ENCODE measurements at places on chromosomes 3 and 15. TPM values are rescaled to one million over a fixed set of nuclear protein-coding genes. Genes with fewer than 3 reads are reported as not detected.

DNA sequence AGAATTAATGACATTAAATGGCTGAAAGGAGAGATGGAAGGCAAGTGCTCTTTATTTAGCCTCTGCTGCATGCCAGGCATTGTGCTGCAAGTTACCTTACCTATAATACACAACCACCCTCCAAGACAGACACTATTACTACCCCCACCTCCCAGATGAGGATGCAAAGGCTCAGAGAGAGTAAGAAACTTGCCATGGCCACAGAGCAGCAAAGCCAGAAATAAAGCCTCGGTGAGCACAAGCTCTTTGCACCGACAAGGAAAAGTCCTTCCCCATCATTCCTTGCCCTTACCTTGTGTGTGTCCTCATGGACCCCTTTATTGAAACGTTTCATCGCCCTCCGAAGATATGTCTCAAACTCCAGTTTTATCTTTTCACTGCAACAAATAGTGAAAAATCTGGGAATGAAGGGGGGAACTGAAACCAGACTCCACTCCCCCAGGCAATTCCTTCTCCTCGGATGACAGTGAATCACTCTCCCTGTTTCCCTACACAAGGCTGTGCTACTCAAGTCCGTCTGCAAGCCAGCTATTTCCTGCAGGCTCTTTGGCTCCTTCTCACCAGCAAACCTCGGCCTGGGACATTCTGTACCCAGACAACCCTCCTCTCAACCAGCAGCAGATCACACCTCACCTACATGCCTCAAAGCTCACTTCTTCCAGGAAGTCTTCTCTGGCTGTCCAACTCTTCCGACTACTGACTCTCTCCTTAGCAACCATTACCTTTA is 11.4 kb downstream of the XPC start:
- H3K27me3 ChIP-seq = no peaks in the 10 kb centered on the region
- peaks cover 88% of the 10 kb centered on the region for H3K36me3 ChIP-seq
- no peak overlapping the region for H3K27ac ChIP-seq
- no peak for DNase-seq
- no peak overlapping the region for H3K4me3 ChIP-seq
- H3K4me1 ChIP-seq = no peaks in the 10 kb centered on the region

TNFAIP8L3 gene
- 1.3 TPM for total RNA-seq

SPINT1 gene
- 1.2 TPM for total RNA-seq

HRH1 gene
- 1.3 TPM for total RNA-seq

DNA sequence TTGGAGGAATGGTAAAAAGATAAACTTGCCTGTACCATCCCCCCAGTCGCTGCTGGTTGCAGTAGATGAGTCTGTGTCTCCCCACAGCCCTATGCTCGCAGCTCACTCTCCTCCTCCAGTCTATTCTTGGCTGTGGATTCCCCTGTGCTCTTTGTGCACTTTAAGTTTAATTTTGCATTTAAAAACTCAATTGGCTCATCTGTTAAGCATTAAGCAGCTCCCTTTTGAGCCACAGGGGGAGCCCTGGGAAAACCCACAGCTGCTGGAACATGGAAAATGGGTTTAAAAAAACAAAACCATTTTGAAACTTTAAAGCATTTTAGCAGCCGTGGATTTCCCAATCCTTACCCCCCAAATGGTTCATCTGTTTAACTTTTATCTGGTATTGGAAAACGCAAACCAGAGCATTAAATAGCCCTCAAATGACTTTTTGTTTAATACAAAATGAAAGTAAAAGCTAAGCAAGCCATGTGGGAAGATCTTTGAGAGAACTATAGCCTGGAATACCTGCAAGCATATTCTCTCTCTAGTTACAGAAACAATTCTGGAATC is 536.9 kb downstream of the ZIC1 start:
- peak overlapping the region; percentile 44 for H3K27ac ChIP-seq
- H3K36me3 ChIP-seq = no peaks in the 10 kb centered on the region
- H3K4me1 ChIP-seq = peaks cover 3% of the 10 kb centered on the region
- no peaks in the 10 kb centered on the region for H3K27me3 ChIP-seq
- peak overlapping the region; percentile 26 for H3K4me3 ChIP-seq

DNA sequence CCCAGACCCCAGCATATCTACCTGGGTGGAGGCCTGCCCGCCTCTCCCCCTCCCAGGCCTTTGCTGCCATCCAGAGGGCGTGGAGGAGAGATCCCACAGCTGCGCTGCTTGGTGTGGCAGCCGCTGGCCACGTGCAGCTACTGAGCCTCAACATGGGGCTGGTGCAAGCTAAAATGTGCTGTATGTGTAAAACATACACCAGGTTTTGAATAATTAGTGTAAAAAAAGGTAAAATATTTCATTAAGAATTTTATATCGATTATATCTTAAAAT is 95.8 kb downstream of the SEC22A start:
- H3K4me1 ChIP-seq = no peaks in the 10 kb centered on the region
- no peaks in the 10 kb centered on the region for H3K27me3 ChIP-seq
- H3K4me3 ChIP-seq = no peak overlapping the region
- no peaks in the 10 kb centered on the region for H3K36me3 ChIP-seq
- no peak overlapping the region for H3K27ac ChIP-seq

DNA sequence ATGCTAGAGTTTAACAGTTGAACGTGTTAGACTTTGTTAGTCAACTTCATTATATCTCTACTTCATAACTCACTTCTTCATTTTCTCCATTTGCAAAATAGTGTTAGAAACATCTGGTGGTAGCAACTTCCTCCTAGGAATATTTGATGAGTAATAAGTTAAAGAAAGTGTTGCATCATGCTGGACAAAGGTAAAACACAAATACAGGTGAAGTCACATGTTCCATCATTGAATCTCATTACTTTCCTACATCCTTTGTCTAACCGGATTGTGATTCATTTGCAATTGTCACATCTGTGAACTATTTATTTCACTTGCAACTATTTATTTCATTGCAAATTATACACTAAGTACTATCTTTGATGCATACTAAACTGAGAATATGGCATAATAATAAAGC is 186.5 kb downstream of the TUSC7 start:
- H3K36me3 ChIP-seq = no peaks in the 10 kb centered on the region
- no peak overlapping the region for H3K27ac ChIP-seq
- no peak overlapping the region for H3K4me3 ChIP-seq
- no peak for DNase-seq
- no peaks in the 10 kb centered on the region for H3K4me1 ChIP-seq
- no peaks in the 10 kb centered on the region for H3K27me3 ChIP-seq

DNA sequence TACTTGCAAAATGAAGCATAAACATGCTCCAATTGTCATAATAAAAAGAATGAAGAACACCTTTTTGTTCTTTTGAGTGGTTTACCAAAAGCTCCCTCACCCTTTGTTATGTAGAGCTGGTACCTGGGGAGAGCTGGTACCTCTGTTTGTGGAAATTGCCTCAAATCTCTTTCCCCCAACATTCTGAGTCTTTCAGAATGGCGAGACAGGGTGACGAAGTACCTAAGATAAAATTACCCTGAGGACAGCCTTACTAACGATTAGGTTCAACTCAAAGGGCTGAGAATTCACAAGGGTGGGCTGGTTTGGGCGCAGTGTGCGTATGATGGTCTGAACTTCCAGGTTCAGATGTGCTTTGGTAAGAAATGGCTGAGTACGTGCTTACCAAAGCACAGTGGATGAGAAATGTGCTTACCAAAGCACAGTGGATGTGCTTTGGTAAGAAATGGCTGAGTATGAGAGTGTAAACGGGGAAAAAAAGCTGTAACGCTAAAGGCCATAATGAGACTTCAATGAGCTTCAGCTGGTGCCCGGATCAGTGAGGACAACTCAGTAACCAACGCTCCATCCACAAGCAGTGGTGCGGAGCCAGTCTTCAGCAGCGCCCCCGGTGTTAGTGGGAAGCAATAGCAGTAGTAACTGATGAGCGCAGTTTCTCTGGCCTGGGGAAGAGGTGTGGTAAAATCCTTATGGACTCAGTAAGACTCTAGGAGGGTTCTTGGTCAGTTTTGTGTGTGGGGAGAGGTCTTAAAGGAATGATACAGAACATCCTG is 72.3 kb upstream of the LRIG1 start:
- H3K4me3 ChIP-seq = no peak overlapping the region
- H3K27ac ChIP-seq = no peak overlapping the region
- no peaks in the 10 kb centered on the region for H3K4me1 ChIP-seq

- H3K4me1 ChIP-seq = peaks cover 7% of the 10 kb centered on the region
- no peaks in the 10 kb centered on the region for H3K36me3 ChIP-seq
- H3K27me3 ChIP-seq = no peaks in the 10 kb centered on the region
- H3K4me3 ChIP-seq = no peak overlapping the region
- no peak overlapping the region for H3K27ac ChIP-seq
Measured at GRCh38 chr15:29668120-29668602, 154.1 kb downstream of the TJP1 start.

IQGAP1 gene
- total RNA-seq = 50.1 TPM

DNA sequence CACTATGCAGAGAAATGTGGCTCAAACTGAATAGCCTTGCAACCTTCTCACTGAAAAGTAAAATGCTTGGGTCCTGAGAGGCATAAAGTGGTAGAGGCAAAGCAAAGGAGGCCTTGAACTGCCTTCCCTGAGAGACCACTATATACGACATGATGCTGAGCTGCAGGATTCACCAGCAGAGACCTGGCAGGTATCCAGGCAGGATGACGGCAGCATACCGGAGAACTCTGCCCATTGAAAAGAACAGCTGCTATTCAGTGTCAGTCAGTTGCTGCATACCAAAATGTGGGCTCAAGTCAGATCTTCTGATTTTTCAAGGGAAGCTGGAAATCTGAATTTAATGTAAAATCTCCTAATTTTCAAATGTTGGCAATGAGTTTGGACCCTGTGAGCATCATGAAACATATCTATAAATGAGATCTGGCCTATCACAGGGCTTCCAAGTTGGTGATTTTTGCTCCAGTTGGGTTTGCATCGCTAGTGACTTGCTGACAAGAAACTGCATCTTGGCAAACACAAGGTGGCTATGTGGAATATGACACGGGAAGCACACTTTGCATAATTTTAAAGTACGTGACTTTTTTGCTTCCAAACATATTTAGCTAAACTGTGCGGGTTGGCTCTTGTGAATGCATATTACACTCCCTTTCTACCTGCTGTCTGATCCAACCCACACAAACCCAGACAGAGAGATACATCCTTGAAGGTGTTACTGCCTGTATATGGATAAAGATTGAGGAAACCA is 529.0 kb downstream of the AGBL1 start:
- no peaks in the 10 kb centered on the region for H3K27me3 ChIP-seq
- no peaks in the 10 kb centered on the region for H3K4me1 ChIP-seq
- no peaks in the 10 kb centered on the region for H3K36me3 ChIP-seq
- DNase-seq = no peak
- no peak overlapping the region for H3K4me3 ChIP-seq
- H3K27ac ChIP-seq = no peak overlapping the region

TM6SF1 gene
- total RNA-seq = 2.1 TPM

DNA sequence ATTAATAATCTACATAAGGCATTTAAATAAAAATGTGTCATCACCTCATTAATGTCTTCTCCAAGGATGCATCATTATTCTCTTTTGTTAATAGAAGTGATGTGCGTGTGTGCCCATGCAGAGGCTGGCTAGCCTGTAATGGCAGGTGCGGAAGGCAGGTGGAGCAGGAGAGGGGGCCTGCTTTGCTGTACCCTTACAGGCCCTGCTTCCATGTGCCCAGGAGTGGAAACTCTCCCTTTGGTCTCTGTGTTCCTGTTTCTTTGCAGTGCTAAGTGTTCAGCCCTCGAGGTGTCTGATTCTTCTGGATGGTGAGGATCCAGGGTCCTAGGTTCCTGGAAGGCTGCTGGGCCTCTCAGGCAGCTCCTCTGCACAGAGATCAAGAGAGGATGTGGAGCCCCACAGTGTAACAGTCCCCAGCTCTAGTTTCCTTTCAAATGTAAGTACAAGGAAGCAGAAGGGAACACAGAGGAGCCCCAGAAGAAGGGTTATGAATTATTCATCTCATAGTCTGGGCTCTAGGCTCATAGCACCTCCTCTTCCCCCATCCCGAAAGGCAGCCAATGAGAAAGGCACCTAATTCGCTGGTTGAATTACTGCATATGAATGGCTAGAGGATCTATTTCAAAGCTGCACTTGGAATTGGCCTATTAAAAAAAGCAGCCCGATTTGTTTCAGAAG is 39.2 kb upstream of the AGBL1 start:
- no peaks in the 10 kb centered on the region for H3K4me1 ChIP-seq
- DNase-seq = no peak
- H3K27me3 ChIP-seq = no peaks in the 10 kb centered on the region

SETD2 gene
- 37.6 TPM for total RNA-seq

HIGD1A gene
- total RNA-seq = 117 TPM

DNA sequence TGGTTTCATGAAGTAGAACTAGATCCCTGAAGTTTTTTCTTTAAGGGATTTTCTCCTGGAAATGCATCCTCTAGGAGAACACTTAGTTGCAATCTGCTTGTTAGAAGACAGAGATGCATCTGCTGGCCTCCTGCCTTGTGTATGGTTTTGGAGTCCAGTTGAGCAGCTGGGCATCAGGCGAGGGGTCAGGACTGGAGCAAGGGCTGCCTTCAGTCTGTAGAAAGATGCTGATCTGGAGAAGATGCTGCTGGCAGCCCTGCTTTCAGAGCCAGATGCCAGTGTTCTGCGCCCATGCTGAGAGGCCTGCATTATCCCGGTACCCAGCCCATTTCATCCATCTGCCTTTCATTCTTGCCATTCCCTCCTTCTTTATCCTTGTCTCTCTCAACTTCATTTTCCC is 77.4 kb downstream of the CHCHD6 start:
- no peak for DNase-seq
- H3K36me3 ChIP-seq = no peaks in the 10 kb centered on the region
- no peak overlapping the region for H3K27ac ChIP-seq
- H3K4me3 ChIP-seq = no peak overlapping the region
- no peaks in the 10 kb centered on the region for H3K27me3 ChIP-seq

GRCh38 chr15:41941644-41942415 is 30.5 kb downstream of the EHD4 start:
- H3K36me3 ChIP-seq = peaks cover 16% of the 10 kb centered on the region
- H3K4me1 ChIP-seq = no peaks in the 10 kb centered on the region
- no peak overlapping the region for H3K4me3 ChIP-seq
- no peaks in the 10 kb centered on the region for H3K27me3 ChIP-seq
- no peak for DNase-seq
- no peak overlapping the region for H3K27ac ChIP-seq

ANKUB1 gene
- total RNA-seq = not detected

TMED3 gene
- 12.0 TPM for total RNA-seq

DNA sequence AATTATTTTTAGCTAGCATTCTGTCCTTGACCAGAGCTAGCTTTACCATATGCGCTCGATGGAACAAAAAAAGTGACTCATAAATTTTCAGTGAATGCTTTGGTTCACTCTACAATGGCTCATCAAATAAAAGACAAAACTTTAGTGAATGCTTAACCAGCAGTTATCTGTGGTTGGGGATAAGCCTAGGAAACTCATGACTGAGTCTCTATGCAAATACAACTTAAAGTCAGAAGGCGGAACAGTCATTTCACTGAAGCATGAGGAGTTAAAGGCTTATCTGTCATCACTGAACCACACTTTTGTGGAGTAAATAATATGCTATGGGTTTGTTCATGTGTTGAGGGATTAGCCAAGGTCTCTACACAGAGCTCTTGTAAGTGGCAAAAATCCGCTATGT is 308.4 kb downstream of the SQOR start:
- no peaks in the 10 kb centered on the region for H3K4me1 ChIP-seq
- no peaks in the 10 kb centered on the region for H3K27me3 ChIP-seq
- H3K4me3 ChIP-seq = no peak overlapping the region
- no peak overlapping the region for H3K27ac ChIP-seq
